ENCODE measurements at places on chromosomes 12 and 14.

DNA sequence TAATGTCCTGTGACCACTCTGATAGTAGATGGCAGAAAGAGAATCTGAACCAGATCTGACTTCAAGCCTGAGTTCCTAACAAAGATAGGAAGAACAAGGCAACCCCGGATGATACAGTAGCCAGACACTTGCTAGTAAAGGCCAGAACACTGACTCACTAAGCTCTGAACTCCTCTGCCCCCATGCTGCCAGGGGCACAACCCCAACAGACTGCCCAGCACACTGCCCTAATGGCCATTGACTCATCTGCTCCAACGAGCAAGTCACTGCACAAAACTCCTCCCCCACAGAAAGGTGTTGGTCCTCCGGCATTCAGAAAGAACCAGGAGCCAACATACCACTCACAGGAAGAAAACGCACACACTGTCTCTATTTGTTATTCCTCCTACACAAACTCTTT lies 179.6 kb upstream of the NUDT4 start:
- no peak for DNase-seq

- DNase-seq, result no peak
These were observed 47.3 kb downstream of the PRKAB1 start for GRCh38 chr12:119715268-119715620.

DNA sequence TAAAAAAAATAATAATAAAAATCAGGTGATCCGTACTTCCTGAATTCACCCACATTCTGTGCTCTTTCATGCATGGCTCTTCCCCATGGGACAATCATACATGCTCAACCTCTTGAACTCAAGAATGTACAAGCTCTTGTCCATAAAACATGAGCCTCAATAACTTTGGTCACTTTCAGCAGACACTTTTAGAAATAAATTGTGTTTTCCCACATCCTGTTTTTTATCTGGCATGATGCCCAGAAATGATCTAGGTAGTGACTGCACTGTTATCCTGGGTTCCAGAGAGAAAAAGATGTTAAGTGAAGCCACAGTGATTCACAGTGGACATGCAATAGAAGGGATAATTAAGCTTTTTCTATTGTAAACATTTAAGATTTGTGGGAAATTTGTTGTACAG lies 537.6 kb upstream of the TMEM132C start:
- DNase-seq, result no peak

- no peak for DNase-seq
These were observed 553 bp downstream of the CLEC14A start for GRCh38 chr14:38255408-38255672.

- DNase-seq, result no peak
These were observed 182.3 kb downstream of the GRIP1 start for GRCh38 chr12:66496595-66496994.

- no peak for DNase-seq
These were observed 164.3 kb upstream of the BCL2L14 start for GRCh38 chr12:11906286-11906935.

DNA sequence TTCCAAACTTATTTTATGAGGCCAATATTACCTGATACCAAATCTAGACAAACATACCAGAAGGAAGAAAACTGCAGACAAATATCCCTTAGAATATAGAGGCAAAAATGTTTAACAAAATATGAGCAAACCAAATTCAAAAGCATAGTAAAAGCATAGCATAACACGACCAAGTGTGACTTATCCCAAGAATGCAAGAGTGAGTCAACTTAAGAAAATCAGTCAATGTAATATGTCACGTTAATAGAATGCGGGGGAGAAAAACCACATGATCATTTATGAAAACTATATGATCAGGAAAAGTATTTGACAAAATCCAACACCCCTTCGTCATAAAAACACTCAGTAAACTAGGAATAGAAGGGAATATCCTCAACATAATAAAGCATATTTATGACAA lies 217.3 kb downstream of the ADGRD1 start:
- DNase-seq, result no peak

GRCh38 chr12:120216742-120217605 lies 16.1 kb upstream of the RPLP0 start:
- no peak for DNase-seq

GRCh38 chr14:31297701-31298344 lies 90.2 kb upstream of the HECTD1 start:
- no peak for DNase-seq

DNA sequence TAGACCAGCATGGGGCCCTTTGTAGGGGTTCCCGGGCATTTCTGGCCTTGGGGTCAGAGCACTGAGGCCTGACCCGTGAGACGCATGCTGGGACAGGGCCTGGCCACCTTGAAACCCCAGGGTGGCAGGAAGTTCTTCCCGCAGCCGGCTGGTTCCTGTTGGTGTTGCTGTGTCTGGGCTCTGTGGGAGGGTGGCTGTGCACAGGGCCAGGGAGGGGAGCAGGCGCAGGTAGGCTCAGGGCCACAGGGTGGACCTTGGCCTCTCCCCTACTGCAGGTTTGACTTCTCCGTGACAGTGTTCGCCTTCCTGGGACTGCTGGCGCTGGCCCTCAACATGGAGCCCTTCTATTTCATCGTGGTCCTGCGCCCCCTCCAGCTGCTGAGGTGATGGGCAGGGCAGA lies 48.2 kb downstream of the SLC8B1 start:
- no peak for DNase-seq

GRCh38 chr14:55717621-55718020 lies 137.6 kb downstream of the KTN1 start:
- no peak for DNase-seq

DNA sequence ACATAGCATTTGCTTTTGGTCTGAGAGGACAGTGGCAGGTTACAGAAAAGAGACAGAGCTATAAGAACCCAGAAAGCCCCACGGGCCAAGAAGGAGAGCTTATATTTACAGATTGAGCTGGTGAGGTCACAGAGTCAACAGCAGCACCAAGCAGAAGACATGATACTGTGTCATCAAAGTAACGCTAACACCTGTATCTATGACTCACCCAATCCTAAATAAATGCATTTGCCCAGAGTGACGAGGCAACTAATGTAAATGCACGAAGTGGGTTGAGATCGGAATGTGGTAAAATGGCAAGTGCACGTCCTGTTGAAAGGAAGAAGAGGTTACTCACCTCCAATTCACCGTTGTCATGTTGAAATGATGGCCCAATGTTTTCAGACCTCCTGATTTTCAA lies 6.7 kb upstream of the CD163L1 start:
- DNase-seq, result no peak

DNA sequence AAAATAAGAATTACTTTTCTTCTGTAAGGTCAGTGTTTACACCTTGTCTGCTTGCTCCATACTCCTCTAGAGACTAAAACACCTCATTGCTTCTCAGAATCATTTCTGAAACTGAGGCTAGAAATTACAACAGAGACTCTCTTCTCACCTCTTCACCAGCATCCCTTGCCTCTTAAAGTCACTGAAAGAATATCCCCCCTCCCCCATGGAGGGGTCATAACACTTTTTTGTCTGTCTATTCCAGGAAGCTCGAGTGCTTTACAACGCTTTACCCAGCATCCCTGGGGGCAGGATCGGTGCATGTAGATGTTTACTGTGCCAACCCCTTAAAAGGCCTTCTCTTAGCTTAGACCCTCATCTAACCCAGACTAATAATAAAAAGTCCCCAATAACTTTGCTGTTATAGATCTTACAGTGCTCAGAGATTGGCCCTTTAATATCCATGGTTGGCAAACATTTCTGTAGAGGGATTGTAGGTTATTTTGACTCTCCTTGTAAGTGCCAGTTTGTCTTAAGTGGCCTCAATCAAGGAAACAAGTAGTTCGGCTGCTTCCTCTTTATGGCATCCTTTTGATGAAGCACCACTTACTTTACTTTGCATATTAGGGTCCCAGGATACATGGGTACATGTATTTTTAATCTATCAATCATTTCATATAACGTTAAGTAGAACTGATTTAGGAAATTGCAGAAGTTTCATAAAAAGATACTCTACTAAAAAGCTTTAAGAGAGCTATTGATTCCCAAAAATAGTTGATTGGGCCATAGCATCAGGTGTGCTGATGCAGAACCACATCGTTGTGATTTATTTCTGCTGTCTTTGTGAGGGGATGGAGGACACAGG lies 29.3 kb downstream of the PRKCH start:
- DNase-seq, result no peak

DNA sequence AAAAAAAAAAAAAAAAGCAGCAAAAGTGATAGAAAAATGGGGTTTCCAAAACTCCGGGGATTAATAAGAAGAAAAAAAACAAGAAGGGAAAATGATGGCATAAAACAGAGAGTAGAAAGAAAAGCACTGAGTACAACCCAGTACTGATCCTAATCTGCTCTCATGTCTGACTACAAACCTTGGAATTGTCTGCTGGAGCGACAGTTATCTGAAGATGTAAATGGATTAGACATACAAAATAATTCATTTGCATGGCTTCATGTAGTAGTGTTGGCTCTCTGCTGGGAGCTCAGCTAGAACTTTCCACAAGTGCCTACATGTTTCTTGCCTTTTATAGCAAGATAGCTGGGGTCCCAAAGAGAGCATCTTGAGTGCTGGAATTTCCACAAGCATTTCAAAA lies 34.2 kb downstream of the ZCRB1 start:
- DNase-seq, result peak; percentile 41

GRCh38 chr14:98101323-98101722 lies 1170.7 kb downstream of the BCL11B start:
- DNase-seq, result no peak

DNA sequence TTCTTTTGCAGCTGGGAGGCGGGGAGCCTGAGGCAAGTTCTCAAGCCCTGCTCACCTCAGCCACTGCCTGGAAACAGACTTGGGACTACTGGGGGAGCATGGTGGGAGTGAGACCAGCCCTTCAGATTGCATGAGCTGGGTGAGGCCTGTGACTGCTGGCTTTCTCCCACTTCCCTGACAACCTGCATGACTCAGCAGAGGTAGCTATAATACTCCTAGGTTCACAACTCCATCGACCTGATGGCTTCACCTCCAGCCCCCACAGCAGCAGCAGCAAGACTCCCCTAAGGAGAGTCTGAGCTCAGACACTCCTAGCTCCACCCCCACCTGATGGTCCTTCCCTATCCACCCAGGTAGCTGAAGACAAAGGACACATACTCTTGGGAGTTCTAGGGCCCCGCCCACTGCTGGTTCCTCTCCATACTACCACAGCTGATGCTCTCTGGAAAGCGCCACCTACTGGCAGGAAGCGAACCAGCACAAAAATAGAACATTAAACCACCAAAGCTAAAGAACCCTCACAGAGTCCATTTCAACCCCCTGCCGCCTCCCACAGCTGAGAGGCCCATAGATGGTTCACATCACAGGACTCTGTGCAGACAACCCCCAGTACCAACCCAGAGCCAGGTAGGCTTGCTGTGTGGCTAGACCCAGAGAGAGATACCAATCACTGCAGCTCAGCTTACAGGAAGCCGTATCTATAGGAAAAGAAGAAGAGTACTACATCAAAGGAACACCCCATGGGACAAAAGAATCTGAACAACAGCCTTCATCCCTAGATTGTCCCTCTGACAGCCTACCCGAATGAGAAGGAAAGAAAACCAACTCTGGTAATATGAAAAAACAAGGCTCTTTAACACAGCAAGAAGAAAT lies 68.7 kb downstream of the RPAP3 start:
- DNase-seq, result peak; percentile 12

DNA sequence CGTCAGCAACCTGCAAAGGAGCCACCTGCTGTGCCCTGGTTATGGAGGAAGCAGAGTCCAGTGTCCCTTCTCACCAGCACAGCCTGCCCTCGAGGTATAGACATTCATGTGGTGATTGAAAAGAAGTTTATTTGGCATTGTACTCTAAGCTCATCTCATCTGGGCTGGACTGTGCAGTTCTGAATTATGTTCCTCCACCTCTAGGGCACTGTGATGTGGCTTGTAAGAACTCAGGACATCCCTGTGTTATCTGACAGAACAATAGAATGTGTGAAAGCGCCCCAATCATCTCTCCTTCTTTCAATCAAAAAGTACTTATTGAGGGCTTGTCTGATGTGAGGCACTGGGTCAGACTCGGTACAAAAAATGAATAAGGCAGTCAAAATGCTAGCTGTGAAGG lies 140.1 kb downstream of the DHRS2 start:
- peak; percentile 2 for DNase-seq

DNA sequence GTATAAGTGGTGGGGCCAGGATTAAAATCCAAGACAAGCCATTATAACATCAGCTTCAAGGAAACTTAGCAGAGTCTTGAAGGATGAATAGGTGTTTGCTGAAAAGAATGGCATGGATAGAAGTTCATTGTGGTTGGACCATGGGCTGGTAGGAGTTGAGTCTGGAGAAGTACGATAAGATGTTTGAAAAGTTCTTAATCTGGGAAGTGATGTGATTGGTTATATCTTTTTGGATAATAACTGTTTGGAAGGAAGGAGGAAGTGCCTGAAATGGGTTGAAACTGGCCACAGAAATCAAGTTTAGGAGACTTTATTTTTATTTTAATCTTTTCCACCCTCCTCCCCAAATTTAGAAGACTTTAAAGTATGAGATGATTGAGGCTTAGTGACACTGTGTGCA lies 4.9 kb downstream of the DENR start:
- DNase-seq, result no peak

- no peak for DNase-seq
These were observed 171.3 kb downstream of the TMTC2 start for GRCh38 chr12:82857911-82858533.

- no peak for DNase-seq
These were observed 83.4 kb downstream of the PDZRN4 start for GRCh38 chr12:41271489-41271888.

DNA sequence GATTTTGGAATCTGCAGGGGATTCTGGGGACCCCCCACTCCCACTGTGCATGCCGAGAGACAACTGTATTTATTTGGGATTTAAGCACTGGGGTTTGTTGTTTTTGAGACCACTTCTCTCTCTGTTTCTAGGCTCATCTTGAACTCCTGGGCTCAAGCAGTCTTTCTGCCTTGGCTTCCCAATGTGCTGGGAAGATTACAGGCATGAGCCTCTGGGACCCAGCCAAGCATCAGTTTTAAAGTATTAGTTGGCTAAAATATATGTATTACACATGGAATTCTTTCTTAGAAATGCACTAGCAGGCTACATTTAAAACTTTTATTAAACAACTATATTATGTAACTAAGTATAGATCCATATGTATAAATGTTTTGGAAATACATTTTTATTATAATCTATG lies 78.3 kb downstream of the AEBP2 start:
- no peak for DNase-seq

GRCh38 chr12:55704824-55705718 lies 2.6 kb downstream of the ITGA7 start:
- DNase-seq, result no peak

GRCh38 chr12:52041695-52042123 lies 9.5 kb upstream of the NR4A1 start:
- DNase-seq, result no peak

GRCh38 chr14:53742233-53742620 lies 214.4 kb downstream of the BMP4 start:
- DNase-seq, result no peak

GRCh38 chr14:65382586-65382985 lies 29.9 kb upstream of the FUT8 start:
- DNase-seq, result no peak

DNA sequence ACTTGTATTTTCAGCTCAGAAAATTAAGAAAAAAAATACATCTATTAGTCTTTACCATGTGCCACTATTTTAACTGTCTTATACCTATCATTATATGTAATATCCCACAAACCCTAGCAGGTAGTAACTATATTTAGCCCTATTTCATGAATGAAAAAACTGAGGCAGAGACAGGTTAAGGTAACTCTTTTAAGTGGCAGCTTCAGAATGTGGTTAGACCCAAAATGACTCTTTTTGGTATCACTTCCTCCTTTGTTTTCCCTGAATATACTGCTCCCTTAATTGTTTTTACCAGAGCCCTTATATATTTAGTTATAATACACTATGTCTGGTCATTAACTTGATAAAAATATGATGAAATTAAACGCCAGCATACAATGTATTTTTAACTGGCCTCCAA lies 235.6 kb upstream of the RPL10L start:
- no peak for DNase-seq
